ENCODE measurements at places on chromosomes 7 and 10.
A peak's percentile ranks its signal among the peaks of the same experiment; 100 is the strongest.

- no peak for DNase-seq
These were observed 8.1 kb upstream of the FAM107B start for GRCh38 chr10:14782691-14783363.

DNA sequence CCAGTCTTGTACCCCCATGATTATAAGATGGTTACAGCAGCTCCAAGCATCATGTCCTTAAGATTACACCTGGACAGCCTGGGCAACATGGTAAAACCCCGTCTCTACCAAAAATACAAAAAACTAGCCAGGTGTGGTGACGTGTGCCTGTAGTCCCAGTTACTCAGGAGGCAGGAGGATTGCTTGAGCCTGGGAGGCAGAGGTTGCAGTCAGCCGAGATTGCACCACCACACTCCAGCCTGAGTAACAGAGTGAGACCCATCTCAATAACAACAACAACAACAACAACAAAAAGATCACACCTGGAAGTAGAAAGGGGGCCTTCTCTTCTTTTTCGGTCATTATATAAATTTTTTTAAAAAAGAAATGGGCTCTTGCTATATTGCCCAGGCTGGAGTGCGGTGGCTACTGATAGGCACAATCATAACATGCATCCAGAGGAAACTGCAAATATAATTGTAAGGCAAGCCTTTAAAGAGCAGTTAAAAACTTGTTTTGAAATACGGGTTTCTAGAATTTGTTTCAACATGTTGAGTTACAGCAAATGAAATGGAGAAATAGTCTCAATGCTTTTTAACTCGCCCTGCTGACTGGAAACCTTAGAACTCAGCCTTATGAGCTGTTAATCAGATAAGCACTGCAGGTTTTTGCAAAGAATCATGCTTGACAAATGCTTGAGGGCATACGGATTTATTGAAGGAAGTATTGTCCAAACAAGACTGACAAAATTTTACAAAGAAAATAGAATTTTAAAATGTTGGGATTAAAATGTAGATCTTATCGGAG lies 4.7 kb upstream of the ENTPD7 start:
- DNase-seq = no peak

DNA sequence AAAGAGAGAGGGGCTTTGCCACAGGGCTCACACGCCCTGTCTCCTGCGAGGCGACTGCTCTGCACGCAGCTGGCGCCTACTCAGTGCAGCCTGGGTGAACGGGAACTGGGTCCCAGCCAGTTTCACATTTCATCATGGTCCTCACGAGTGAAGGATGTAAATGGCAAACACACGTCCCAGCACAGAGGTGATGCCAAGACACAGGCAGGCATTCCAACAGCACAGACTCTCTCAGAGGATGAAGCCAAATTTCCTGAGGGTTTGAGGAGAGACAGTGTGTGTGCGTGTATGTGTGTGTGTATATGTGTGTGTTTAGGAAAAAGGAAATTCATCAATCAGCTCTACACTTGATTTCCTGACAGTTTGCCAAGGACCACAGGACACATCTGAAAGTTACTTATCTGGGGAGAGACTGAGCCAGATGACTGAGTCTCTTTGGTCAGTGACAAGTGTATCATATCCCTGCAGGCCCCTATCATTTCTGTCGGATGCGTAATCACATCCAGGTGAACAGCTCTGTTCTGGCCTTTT lies 53.9 kb downstream of the CHST15 start:
- no peak for DNase-seq

DNA sequence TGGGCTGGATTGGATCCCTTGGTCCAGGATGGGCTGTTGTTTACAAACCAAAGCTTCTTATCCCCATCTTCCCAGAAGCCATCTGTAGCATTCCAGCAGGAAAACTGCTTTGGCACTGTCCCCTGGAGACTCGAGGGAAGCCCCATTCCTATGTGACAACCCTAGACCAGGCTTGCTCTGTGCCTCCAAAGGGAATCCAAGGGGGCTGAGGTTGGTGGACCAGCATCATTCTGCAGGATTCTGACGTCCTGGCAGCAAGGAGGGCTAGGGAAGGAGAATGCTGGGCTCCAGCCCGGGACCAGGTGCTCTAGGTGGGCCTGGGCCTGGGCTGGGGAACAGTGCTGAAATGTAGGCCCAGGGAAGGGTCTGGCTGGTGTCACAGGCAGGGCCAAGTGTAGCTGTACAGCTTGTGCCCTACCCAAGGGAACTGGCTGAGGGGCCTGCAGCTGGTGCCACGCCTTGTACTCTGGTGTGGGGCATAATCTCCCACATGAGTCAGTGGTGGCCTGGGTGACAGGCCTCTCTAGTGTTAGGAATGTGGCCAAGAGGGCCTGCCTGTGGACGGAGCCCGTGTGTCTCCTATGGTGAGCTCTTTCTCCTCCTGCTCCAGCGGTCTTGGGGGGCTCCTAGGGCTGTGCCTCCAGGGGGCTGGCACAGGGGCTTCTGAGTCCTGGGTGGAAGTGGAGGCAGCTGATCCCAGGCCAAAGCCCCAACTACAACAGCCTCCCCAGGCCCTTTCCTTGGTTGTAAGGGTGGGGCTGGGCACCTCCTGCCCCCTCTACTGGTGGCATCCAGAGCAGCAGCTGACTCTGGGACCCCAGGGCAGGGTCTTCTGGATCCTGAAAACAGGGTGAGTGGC lies 25.2 kb downstream of the TRIM8 start:
- DNase-seq = no peak

DNA sequence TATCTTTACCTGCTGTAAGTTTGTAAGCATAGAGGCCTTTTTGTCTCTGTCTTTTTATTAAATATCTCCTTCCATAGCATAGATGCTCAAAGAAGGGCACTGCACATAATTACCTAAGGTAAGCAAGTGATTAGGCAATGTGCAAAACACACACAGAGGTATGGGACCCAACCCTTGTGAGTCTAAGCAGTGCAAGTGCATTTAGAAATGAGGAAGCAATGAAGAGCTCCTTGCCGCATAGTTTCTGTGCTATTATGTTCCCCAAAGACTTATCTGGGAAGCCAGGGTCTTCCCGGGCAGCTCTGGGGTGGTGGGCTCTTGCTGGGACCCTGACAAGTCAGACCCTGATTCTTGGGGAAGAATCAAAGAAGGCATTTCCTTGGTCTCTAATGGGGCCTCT lies 13.5 kb upstream of the MGAM2 start:
- no peak for DNase-seq

DNA sequence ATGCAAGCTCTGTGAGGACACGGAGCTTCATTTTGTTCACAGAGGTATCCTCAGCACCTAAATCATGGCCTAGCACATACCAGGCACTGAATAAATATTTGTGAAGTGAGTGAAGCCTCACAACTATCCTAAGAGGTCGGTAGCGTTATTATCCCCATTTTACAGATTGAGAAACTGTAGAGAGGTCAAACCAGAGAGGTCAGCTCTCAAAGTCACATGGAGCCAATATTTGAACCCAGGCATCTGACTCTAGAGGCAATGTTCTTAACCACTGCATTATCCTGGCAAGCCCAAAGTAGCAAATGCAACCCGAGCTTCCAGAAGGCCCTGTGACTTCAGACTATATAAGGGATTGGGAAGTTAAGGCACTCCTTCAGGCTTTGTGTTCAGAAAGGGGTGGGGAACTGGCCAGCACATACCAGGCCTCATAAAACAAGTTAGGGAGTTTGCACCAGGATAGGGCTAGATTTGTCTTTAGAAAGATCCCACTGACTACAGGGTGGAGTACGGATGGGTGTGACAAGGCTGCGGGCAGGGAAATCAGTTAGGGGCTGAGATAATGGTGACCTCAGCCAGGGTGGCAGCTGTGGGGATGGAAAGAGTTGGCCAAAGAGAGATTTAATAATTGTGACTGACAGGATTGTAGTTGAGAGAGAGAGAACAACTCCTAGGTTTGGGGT lies 101.4 kb downstream of the TBXAS1 start:
- no peak for DNase-seq

DNA sequence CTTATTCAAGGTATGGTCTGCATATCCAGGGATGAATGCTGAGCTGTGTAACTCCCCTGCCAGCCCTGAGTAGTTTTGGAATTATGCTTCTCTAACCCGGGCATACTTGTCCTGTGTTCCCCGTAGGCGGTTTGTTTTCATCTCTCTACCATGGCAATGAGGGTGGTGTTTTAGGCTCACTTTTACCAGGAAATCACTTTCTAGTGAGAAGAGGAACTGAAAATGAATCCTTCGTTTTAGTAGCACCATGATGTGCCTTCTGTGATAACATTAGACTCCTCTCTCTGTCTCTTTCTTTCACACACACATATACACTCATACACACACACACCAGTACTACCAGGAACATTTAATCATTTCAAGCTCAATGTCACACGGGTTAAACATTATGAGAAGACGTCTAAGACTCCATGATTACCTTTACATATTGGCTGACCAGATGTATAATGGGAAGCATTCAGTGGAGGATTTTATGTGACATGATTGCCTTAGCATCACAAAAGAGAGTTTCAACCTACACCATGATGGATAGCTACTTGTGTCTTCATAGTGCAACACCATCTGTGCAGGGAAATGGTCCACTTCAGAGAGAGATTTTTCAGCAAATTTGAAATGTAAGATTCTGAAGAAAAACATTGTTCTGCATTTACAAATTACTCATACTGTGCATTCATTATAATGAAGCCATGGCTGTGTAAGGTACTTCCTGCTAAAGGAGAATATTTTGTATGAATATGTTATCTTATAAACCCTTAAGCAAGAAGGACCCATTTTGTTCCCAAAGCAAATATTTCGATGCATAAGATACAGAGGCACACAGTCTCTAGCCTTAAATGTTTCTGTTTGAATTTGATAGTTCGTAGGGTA lies 31.0 kb upstream of the PFKP start:
- DNase-seq = no peak

DNA sequence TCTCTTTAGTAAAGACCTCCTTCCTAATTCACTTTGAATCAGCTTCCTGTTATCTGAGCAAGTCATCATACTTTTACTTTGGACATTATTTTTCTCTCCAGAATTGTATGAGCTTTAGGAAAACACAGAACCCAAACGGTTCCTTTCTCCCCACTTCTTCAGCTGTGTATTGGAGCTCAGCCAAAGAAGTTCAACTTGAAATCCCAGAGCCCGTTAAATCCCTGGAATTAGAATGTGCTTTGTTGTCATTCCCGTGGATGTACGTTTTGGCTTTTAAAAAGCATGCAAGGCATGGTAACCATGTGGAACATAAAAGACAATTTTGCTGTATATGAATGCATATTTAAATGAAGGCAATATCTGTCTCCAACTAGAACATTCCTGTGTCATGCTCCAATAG lies 46.6 kb downstream of the AGMO start:
- no peak for DNase-seq

DNA sequence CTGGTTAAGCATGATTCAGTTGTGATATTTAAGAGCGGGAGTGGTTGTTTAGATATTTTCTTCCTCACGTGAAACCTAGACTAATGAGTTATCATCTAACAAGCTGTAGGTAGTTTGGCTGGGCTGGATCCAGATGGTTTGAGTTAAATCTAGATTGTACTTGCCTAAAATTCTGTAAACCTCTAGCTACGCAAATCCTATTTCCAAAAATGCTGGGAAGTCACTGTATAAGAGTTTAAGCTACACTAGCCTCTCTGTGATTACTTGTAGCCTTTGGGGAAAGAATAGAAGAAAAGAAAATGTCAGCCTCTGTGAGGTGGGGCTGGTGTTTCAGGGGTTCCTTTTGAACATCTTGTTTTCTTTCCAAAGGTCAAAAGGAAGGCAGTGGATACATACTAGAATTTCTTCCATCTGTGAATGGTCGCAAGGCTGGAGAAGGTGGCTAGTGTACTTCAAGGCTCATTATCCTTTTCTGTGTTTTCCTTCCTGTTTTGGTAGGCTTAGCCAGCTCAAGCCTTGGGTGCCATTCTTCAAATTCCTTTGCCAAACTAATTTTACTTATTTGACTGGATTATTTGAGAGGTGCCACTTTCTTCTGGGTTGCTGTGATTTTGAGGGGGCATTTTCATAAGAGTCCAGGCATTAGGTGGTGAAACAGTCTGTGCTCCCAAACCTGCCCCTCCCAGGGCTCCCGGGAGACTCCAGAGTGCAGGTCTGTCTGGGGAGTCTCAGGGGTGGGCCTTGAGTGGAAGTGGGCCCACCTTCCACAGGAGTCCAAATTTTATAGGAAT lies 5.2 kb upstream of the EN2 start:
- no peak for DNase-seq

- DNase-seq = no peak
These were observed 276.3 kb downstream of the LHFPL3 start for GRCh38 chr7:104604706-104605105.

DNA sequence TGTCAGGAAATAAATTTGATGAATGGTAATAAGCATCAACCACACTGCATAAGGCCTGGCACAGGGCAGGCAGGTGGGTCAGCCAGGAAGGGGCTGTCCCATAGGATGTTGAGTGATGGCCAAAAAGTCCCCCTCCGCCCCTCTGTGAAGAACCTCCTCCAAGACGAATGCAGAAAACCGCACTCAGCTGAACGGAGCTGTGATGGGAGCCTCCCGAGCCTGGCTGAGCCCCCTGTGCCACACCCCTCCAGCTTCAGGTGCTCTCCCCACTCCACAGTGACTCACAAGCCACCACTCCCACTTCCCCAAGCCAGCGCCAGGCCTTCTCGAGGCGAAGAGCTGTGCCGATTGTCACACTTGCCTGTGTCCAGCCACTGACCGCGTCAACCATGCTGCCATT lies 184.2 kb downstream of the MAD1L1 start:
- DNase-seq = no peak

GRCh38 chr10:15158448-15158847 lies 10.0 kb downstream of the NMT2 start:
- no peak for DNase-seq

DNA sequence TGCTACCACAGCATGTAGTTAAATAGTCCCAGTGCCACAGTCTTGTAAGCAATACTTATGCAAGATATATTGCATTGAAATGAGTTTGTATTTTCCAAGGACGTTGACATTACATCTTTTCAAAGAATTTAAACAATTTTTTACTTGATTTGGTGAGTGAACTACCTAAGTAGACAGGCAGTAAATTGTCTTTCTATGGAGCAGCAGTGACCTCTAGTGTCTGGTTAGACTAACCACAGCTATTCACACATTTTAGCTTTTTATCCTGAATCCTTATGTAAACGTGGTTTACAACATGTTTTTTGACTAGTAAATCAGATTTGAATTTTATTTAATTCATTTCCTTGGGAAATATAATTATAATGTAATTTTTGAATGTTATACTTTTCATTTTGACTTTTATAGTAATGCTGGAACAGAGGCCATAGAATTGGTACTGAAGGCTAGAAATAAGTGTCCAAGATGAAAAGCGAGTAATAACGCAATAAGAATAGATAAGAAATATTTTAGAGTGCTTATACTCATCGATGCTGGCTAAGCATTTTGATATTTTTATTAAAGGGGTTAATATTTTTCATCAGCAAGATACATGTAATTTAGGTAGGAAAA lies 5.6 kb downstream of the LRRTM3 start:
- DNase-seq = peak; percentile 3

DNA sequence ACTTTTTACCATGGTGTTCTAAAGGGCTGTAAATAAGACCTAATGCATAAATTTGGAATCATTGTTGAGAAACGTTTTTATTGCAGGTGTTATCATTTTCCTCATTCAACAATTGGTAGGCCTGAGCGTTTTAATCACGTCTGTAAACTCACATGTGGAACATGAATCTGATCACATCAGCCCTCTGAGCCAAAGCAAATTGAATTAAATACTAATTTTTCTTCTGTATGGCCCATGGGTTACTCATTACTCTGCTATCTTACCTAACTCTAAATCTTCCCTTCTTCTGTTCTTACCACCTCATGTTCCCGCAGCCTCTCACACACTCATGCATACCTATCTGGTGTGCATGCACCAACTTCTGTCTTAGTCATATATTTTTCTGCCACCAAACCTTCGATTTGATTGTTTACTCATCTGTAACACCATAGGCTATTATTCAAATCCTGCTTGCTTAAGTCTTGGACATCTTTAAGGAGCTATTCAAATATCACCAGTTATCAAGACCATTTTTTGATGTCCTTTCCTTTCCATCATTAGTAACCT lies 82.3 kb downstream of the NXPH1 start:
- DNase-seq = no peak

All from HuH-7.5 (cell line).